ENCODE measurements at places on chromosomes 1 and 21. TPM values are rescaled to one million over a fixed set of nuclear protein-coding genes. Genes with fewer than 3 reads are reported as not detected.

OR10Z1 gene
- not detected for total RNA-seq

HTR6 gene
- not detected for total RNA-seq

EXO1 gene
- 5.6 TPM for total RNA-seq

BPNT1 gene
- 33.3 TPM for total RNA-seq

FBLIM1 gene
- 52.3 TPM for total RNA-seq

RGS7 gene
- not detected for total RNA-seq

MR1 gene
- 45.7 TPM for total RNA-seq

ARMH1 gene
- 4.0 TPM for total RNA-seq

IPO13 gene
- 26.8 TPM for total RNA-seq

KHDRBS1 gene
- total RNA-seq = 95.7 TPM

IL12RB2 gene
- total RNA-seq = 1.1 TPM

CBS gene
- 52.5 TPM for total RNA-seq

TP73 gene
- total RNA-seq = 1.8 TPM

KRTAP19-3 gene
- total RNA-seq = not detected

TRIM67 gene
- not detected for total RNA-seq
